CD4-positive, alpha-beta T cell treated with Interleukin-21 for 1 hour (primary cell): ENCODE measurements at places on chromosomes 2 and 18.

DNA sequence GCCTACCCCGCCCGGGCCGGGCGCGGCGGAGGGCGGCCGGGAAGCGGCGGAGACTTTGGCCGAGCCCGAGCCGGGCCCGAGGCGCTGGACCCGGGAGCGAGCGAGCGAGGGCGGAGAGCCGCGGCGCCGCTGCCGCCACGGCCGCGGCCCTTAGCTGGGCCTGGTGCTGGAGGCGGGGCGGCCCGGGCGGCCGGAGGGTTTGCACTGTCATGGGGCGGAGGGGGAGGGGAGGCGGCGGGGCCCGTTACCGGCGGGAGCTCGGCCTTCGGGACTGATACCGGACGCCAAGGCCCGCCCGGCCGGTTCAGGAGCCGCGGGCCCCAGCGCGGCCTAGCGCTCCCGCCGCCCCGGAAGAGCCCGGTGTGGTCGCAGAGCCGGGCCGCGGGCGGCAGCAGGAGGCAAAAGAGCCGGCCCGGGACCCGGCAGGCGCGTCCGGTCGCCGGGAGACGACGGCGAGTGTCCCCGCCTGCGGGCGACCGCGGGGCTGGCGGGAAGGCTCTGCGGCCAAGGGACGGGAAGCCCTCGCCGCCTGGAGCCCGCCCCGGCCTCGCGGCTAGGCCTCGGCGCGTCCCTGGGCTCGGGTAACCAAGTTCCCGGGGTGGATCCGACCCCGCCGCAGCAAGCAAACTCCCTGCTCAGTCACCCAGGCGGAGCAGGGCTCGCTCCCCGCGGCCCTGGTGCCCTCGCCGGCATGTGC is 697 bp downstream of the KCMF1 start:
- peak; percentile 76 for DNase-seq

- no peak for DNase-seq
These were observed 209.3 kb downstream of the AKAIN1 start for GRCh38 chr18:4987452-4988405.

GRCh38 chr2:153268941-153269461 is 209.6 kb downstream of the RPRM start:
- DNase-seq = no peak

DNA sequence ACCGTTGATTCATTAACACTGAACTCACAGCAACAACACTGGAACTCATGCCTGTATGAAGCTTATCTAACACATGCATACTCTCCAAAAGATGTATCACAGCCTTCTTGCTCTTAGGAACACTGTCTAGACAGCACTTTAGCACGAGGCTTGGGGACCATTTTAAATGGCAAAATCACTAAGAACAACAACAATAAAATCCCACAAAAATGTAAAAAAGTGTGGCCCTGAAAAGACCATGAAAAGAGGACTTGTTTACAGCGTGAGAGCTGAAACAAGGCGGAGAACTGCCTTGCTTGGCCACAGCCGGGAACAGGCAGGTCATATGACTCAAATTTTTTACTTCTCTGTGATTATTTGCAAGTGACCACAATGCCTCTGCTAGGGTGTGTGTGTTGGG is 48.1 kb downstream of the CHN1 start:
- DNase-seq = no peak

DNA sequence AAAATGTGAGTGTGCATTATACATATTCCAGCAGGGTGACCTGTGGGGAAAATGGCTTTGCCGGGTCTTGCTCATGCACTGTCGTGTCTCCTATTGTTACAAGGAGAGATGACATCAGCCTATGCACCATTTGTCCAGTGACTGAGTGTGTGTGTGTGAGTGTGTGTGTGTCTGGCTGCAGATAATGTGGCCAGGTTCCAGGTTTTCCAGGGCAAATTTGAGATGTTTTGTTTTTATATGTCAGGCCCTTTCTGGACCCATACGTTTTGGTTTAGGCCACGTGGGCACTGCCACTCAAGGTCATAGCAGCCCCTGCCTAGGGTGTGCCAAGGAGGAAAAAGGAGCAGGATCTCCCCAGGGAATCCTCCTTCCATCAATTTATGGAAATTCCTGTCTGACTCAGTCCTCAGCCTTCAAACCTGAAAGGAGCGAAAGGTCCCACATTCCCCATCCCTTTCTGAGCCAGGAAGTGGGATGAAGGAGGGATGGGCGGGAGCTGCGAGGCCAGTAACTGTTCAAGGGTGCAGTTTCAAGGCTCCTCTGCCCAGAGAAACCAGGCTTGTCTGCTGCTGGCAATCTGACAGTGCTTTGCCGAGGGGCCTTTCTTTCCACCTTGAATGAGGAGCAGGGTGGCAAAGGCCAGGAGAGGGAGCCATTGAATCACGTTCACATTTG is 93.0 kb upstream of the SMAD2 start:
- DNase-seq = no peak

DNA sequence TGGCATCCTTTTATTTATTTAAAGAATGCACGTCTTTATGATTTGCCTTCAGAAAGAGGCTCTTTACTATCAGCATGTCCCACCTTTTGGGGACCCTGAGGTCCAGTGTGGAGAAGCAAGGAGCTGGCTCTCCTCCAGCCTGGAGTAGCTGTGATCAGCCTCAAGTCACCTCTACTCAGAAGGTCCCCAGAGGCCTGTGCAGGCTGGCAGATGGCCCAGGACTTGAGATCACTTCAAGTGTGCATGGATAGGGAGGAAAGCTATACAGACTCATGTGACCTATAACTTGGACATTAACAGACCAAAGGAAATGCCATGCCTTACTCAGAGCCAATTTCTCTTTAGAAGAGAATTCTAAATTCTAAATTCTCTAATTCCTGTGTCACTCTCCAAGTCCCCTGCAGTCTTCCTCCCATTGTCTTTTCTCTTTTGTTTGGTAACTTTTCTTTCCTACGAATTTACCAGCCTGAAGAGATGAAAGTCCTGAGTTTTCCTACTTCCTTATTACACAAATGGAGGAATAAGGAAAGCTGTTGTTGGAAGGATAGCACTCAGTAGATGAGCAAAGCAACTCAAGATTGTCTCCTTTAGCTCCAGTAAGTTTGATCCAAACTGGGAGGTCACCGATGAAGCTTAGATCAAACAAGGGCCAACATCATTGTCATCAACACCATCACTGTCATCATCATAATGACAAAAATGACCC is 163.9 kb downstream of the GFPT1 start:
- no peak for DNase-seq

DNA sequence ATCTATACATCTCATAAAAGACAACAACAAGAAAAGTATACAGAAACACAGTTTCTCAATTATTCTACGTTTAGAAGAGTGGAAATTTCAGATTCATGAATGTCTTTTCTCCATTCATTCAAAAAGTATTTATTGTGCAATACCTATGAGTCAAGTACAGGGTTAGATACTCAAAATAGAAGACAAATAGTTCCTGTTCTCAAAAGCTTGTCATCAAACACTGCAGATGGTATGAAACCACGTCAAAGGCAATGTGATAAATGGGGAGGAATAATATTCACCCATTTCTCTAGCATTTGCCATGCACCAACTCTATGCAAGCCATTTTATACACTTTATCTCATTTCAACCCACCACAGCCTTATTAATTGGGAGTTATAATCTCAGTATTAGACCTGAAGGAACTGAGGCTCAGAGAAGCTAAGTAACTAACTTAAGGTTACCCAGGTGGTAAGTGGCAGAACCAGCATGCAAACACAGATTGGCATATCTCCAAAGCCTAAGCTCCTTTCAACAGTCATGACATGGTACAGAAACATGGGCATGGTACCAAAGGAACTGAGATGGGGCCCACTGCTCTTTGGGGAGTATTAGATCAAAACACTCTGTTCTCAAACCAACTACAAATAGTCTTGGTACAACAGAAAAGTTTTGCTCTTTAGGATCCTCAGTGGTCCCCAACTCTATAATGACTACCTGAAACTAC is 67.2 kb upstream of the NPAS2 start:
- no peak for DNase-seq

DNA sequence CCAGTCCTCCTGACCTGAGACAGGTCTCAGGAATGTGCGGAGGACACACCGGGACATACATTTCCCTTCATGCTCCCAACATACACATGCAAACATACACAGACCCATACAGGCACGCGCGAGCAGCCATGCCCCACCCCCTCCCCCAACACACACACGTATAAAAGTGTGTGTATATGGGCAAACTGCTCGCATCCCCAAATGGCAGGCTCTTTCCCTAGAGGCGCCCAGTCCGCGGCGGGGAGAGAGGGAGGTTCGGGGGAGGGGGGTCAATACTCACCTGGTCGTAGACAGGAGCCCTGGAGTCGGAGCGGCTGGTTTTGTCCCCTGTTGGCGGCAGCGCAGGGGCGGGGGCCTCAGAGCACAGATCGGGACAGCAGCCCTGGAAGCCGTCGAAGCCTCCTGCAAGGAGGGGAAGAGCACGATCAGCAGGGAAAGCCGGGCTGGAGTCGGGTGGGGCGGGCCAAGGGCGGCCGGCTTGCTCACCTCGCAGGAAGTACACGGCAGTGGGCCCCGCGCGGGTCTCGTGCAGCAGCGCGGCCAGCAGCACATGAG is 682 bp downstream of the DUSP2 start:
- DNase-seq = peak; percentile 52

GRCh38 chr2:157355618-157356017 is 30.0 kb upstream of the ERMN start:
- DNase-seq = no peak

DNA sequence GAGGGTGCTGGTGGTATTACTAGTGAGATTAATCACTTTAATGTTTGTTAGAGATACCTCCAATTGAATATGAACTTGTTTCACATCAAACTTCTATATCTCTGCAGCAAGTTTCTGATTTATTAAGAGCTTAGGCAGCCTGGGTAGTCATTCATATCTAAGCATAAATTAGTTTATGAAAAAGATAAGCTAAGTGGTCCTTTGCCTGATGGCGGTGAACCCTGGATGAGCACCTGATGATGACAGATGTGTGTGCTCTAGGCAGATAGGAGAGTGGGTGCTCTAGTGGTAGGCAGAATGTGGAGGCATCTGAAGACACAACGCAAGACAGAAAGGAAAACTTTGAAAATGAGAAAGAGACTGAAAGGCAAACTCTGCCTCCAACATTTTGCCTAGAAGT is 5.0 kb downstream of the FKBP7 start:
- DNase-seq = no peak

DNA sequence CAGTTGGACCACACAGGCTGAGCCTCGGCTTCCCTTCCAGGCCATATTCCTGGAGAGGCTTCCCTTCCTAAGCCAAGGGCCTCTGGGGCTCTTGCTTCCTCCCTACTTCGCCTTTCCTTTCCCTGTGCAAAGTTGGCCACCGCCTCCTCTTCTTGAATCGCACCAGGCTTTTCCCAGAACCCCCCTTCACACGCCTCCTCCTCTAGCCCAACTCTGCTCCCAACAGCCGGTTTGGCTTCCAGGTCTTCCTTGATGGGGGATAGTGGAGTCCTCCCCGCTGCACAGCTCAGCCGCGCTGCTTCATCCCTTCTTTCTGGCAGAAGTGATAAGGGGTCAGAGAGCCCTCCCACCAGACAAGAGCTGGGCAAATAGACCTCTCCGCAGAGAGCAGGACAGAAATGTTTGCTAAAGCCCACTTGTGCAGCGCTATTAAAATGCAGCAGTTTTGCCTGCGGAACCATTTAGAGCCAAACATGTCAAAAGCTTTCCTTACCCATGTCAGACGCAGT is 56.4 kb downstream of the SNORC start:
- DNase-seq = no peak
